ENCODE measurements at places on chromosomes 11 and 22. TPM values are rescaled to one million over a fixed set of nuclear protein-coding genes. Genes with fewer than 3 reads are reported as not detected.

The APOBEC3H gene
- total RNA-seq, result not detected

DNA sequence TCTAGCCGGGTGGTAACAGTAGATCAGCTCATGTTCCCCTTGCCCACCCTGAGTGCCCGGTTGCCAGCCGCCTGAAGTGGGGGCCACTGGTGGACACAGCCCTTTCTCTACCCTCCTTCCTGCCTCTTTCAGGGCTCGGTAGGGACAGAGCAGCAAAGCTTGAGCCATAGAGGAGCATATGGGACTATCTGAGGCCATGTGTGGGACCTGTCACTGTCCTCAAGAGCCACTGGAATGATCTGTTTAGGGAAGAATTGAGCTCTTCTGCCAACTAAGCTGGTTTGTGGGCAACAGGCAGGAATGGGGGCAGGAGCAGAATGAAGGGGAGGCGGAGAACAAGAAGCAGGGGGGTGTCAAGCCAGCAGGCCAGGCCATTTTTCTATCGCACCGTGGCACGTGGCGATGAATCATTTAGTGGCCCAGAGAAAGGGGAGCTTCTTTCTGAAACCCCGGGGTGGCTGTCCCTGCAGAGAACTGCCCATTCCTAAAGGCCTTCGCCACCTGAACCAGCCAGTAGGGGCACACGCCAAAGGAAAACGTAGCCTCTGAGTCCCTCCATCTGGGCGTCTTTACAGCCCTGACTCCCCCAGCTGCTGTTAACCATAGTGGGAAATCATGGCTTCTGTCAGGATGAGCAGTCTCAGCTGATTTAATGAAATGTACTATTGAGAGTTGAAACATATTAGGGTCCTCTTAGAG lies 8.8 kb downstream of the ASPHD2 start:
- no peak overlapping the region for H3K27ac ChIP-seq
- peaks cover 13% of the 10 kb centered on the region for H3K4me1 ChIP-seq
- H3K27me3 ChIP-seq, result peaks cover 1% of the 10 kb centered on the region
- no peak for DNase-seq
- H3K4me3 ChIP-seq, result no peak overlapping the region
- H3K36me3 ChIP-seq, result no peaks in the 10 kb centered on the region

- H3K27me3 ChIP-seq, result peaks cover 24% of the 10 kb centered on the region
- no peaks in the 10 kb centered on the region for H3K36me3 ChIP-seq
- no peaks in the 10 kb centered on the region for H3K4me1 ChIP-seq
- no peak overlapping the region for H3K4me3 ChIP-seq
- H3K27ac ChIP-seq, result no peak overlapping the region
Measured at GRCh38 chr22:26986884-26987283, 329.5 kb downstream of the MIAT start.

The TOMT gene
- total RNA-seq, result not detected

GRCh38 chr11:13216019-13216710 lies 61.4 kb upstream of the BMAL1 start:
- peaks cover 24% of the 10 kb centered on the region for H3K4me1 ChIP-seq
- H3K27me3 ChIP-seq, result no peaks in the 10 kb centered on the region
- peak overlapping the region; percentile 87 for H3K4me3 ChIP-seq
- peak; percentile 98 for DNase-seq
- peak overlapping the region; percentile 100 for H3K27ac ChIP-seq

DNA sequence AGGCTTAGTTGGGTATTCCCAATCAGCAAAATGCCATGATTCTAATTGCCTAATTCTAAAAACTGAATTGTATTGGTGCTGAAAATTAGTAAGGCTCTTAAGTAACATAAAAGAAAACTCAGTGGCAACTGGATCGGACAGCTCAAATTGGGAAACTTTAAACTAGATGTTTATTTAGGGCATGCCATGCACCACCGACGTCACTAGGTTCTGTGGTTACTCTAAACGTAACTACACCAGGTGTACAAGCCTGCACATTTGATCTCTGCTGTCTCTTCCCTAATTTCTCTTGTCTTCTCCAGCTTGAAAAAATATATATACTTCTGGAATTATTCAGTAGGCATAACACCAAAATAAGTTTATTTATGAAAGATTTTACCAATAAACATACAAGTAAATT lies 378.2 kb downstream of the DCDC1 start:
- H3K27ac ChIP-seq, result no peak overlapping the region
- no peaks in the 10 kb centered on the region for H3K27me3 ChIP-seq
- H3K4me1 ChIP-seq, result no peaks in the 10 kb centered on the region
- no peak overlapping the region for H3K4me3 ChIP-seq

- DNase-seq, result no peak
- peaks cover 8% of the 10 kb centered on the region for H3K36me3 ChIP-seq
- no peak overlapping the region for H3K27ac ChIP-seq
- H3K27me3 ChIP-seq, result no peaks in the 10 kb centered on the region
- H3K4me3 ChIP-seq, result no peak overlapping the region
- H3K4me1 ChIP-seq, result no peaks in the 10 kb centered on the region
Measured at GRCh38 chr22:47392054-47392347, 629.6 kb downstream of the TBC1D22A start.

- H3K36me3 ChIP-seq, result no peaks in the 10 kb centered on the region
- peaks cover 28% of the 10 kb centered on the region for H3K27me3 ChIP-seq
- peak; percentile 69 for DNase-seq
- no peak overlapping the region for H3K4me3 ChIP-seq
Measured at GRCh38 chr22:26398741-26399153, 30.3 kb upstream of the ASPHD2 start.

The SHANK2 gene
- total RNA-seq, result 0.82 TPM

DNA sequence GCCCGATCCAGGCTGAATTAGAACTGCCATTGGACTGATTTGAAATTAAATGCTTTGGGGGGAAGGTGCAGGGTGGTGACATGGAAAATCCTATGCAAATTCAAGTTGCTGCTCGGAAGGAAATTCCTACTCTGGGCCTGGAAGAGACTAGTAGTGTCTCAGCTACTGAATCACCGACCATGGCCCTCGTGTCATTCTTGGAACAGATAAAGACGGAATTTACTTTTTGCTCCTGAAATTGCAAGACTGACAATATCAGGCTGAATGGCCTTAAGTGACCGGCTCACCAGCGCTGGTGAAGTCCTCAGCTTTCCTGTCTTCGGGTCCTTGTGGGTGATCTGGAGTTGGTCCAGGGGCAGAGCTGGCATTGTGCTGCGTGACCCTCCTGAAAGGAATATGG lies 6.1 kb downstream of the ASCC2 start:
- no peaks in the 10 kb centered on the region for H3K27me3 ChIP-seq
- peaks cover 25% of the 10 kb centered on the region for H3K4me1 ChIP-seq
- H3K36me3 ChIP-seq, result peaks cover 29% of the 10 kb centered on the region
- DNase-seq, result no peak

The LGALS12 gene
- total RNA-seq, result not detected

The RIC3 gene
- not detected for total RNA-seq

- no peak overlapping the region for H3K4me3 ChIP-seq
- H3K36me3 ChIP-seq, result no peaks in the 10 kb centered on the region
- no peak for DNase-seq
- H3K27me3 ChIP-seq, result peaks cover 2% of the 10 kb centered on the region
- H3K4me1 ChIP-seq, result peaks cover 9% of the 10 kb centered on the region
Measured at GRCh38 chr11:113385749-113386148, 1.8 kb upstream of the ANKK1 start.

The KCTD17 gene
- 35.4 TPM for total RNA-seq

The C22orf23 gene
- 0.48 TPM for total RNA-seq

- H3K4me3 ChIP-seq, result peak overlapping the region; percentile 95
- peak overlapping the region; percentile 99 for H3K27ac ChIP-seq
- H3K4me1 ChIP-seq, result peaks cover 79% of the 10 kb centered on the region
- DNase-seq, result peak; percentile 68
- peaks cover 4% of the 10 kb centered on the region for H3K27me3 ChIP-seq
- H3K36me3 ChIP-seq, result peaks cover 76% of the 10 kb centered on the region
Measured at GRCh38 chr22:29270475-29271271, 2.6 kb downstream of the EWSR1 start.

DNA sequence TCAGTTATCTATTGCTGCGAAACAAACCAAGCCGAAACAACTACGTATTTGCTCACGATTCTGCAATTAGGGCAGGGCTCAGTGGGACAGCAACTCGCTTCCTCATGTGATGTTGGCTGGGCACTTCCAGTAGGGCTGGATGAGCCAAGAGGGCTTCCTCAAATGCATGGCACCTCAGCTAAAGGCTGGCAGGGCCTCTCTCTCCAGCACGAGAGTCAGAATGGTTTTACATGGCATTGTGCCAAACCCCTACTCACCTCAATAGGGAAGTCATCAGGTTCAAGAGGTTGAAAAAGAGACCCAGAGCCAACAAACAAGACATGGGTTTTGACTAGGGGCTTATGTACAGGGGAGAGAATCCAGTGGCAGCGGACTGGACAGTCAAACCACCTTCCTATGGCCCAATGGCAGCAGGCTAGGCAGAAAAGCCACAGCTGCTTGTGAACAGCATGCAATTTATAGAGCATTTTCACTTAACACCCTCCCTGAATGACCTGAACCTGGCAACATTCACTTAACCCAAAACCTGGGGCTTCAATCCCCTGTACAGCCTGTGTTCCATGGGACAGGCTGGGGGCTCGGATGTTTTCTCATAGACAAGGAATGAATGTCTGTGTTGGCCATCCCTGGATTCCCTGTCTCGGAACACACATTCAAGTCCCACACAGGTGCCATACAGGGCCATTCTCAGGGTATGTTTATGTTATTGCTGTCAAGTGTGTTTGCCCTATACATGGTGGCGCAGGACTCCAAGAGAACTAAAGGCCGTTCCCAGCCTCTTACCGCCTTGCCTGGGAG lies 154.2 kb upstream of the NAV2 start:
- no peak overlapping the region for H3K4me3 ChIP-seq
- no peaks in the 10 kb centered on the region for H3K36me3 ChIP-seq
- peaks cover 2% of the 10 kb centered on the region for H3K27me3 ChIP-seq
- no peak overlapping the region for H3K27ac ChIP-seq
- peaks cover 14% of the 10 kb centered on the region for H3K4me1 ChIP-seq

GRCh38 chr11:61974766-61975631 lies 7.6 kb upstream of the FTH1 start:
- no peak for DNase-seq
- no peaks in the 10 kb centered on the region for H3K36me3 ChIP-seq
- peak overlapping the region; percentile 23 for H3K27ac ChIP-seq
- no peaks in the 10 kb centered on the region for H3K27me3 ChIP-seq
- H3K4me1 ChIP-seq, result peaks cover 45% of the 10 kb centered on the region

- H3K27ac ChIP-seq, result no peak within 1 kb of the TSS
- peaks cover 3% of the 10 kb centered on the region for H3K27me3 ChIP-seq
- no peak within 1 kb of the TSS for H3K4me3 ChIP-seq
- no peaks in the 10 kb centered on the region for H3K4me1 ChIP-seq
Measured at GRCh38 chr11:22860241-22860640, at the start of gene CCDC179. Gene CCDC179 (minus strand): TSS chr11:22860474. CDS start chr11:22860421, 53 bp downstream.

DNA sequence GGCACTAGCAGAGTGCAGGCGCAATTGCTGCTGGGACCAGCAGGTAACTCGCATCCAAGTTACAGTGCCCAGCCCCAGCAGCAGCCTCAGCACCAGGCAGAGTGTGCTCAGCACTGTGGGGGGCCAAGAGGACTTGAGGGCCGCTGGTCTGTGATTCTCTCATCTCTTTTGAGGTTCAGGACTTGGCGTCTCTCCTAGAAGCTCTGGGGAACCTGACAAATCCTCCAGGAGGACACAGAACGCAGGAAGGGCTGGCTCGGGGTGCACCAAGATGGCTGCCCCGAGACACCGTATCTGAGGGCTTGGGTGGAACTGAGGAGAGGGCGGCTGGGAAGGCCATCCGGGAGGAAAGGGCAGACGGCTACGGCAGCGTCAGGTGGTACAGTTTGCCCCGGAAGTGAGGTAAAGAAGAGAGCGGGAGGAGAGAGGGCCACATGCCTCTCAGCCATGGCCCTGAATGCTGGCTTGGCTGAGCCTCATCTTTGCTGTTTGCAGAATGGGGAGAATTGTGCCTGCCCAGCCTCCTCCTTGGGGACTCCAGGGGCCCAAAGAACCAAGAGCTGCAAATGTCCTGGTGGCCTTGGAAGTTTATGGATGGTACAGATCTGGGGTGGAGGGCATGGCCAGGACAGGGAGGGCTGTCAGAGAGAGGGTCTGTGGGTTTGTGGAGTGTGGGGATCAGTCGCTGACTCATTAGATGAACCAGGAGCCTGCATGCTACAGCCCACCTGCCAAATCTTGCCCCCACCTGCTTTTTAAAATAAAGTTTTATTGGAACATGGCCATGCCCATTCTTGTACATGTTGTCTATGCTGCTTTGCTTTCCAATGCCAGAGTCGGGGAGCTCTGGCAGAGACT lies 78.0 kb downstream of the MYEOV start:
- peaks cover 52% of the 10 kb centered on the region for H3K36me3 ChIP-seq
- H3K4me3 ChIP-seq, result no peak overlapping the region
- H3K27ac ChIP-seq, result no peak overlapping the region
- H3K4me1 ChIP-seq, result peaks cover 21% of the 10 kb centered on the region

The SCGB1C1 gene
- total RNA-seq, result not detected

The ROBO4 gene
- total RNA-seq, result 0.83 TPM

DNA sequence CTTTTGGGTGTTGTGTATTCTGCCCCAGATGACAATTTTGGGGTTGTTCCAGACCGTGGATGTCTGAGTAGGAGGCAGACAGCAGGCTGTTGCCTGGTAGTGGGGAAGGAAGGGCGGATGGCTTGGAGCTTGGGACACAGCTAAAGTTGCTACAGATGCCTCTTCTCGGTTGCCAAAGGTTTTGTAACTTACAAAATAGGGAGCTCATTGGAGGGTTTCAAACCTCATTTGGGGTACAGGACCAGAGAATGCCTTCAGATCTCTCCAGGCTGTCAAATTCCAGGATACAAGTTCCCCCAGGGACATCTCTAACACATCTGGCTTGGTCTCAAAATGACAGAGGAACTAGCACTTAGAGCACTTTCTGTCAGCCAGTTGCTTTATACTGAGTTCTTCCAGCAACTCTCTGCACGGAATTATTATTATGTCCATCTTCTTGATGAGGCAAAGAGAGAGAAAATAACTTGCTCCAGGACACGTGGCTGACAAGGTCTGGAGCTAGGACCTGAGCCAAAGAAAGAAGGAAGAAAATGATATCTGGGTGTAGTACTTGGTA lies 56.0 kb downstream of the SLC1A2 start:
- H3K36me3 ChIP-seq, result peaks cover 16% of the 10 kb centered on the region
- peaks cover 68% of the 10 kb centered on the region for H3K4me1 ChIP-seq
- no peaks in the 10 kb centered on the region for H3K27me3 ChIP-seq
- peak overlapping the region; percentile 82 for H3K27ac ChIP-seq
- peak overlapping the region; percentile 58 for H3K4me3 ChIP-seq
- no peak for DNase-seq

GRCh38 chr11:14506532-14506931 lies 6.9 kb upstream of the COPB1 start:
- peak; percentile 10 for DNase-seq
- H3K4me1 ChIP-seq, result peaks cover 5% of the 10 kb centered on the region
- H3K27me3 ChIP-seq, result no peaks in the 10 kb centered on the region
- H3K27ac ChIP-seq, result peak overlapping the region; percentile 2
- H3K4me3 ChIP-seq, result no peak overlapping the region

Data from HFFc6 (cell line).